ENCODE measurements at places on chromosomes 3 and 15. TPM values are rescaled to one million over a fixed set of nuclear protein-coding genes. Genes with fewer than 3 reads are reported as not detected.

The CAND2 gene
- total RNA-seq, result 0.31 TPM

The VGLL3 gene
- total RNA-seq, result 10.3 TPM

The RNF13 gene
- total RNA-seq, result 35.3 TPM

The CATSPER2 gene
- 0.89 TPM for total RNA-seq

The LMAN1L gene
- total RNA-seq, result not detected

The TMEM212 gene
- total RNA-seq, result not detected

The GOLGA8S gene
- total RNA-seq, result 0.15 TPM

The CTDSPL gene
- total RNA-seq, result 11.2 TPM

The IL17RB gene
- 0.94 TPM for total RNA-seq

The DHFR2 gene
- total RNA-seq, result 3.1 TPM

The IQCB1 gene
- 11.1 TPM for total RNA-seq

The SLC35G2 gene
- 28.8 TPM for total RNA-seq

The PLOD2 gene
- total RNA-seq, result 136 TPM

The C3orf85 gene
- total RNA-seq, result not detected

The ATP8B4 gene
- 0.67 TPM for total RNA-seq

The PLCD1 gene
- 4.4 TPM for total RNA-seq

The FOXL2 gene
- total RNA-seq, result 3.3 TPM

The GABRB3 gene
- 86.1 TPM for total RNA-seq

The ZNF774 gene
- 1.8 TPM for total RNA-seq

The CCR9 gene
- not detected for total RNA-seq

The PAQR5 gene
- total RNA-seq, result 117 TPM

The SNTN gene
- total RNA-seq, result not detected

The ALDH1A2 gene
- total RNA-seq, result 0.19 TPM

The CYP19A1 gene
- total RNA-seq, result 0.15 TPM

The DUOXA2 gene
- total RNA-seq, result not detected

Measured in A549 treated with CpdA at 1 μM for 4 hours (cell line).